ENCODE measurements at places on chromosomes 4 and X.

GRCh38 chr4:61214680-61215079 is 14.6 kb downstream of the ADGRL3 start:
- DNase-seq = no peak

GRCh38 chr4:973431-974397 is at the start of gene DGKQ:
DGKQ (minus strand) TSS chr4:973569; CDS start chr4:973482, 87 bp downstream.
- DNase-seq = peak; percentile 94

DNA sequence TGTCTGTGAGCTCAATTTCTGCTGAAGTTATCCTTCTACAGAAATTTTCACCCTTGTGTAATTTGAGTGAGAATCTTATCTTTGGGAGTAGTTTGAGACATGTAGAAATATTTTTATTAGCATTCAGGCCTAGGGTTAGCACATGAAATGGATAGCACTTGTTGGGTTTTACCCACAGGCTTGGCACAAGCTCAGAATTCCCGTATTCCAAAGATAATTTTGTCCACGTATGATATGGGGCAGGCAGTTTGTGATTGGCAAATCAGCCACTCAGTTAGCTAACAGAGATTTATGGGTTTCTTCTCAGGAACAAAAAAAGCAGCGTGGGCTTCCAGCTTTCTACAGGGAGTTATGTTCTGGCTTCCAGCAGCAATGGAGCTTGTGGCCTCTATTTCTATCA is 117.9 kb upstream of the DCAF8L1 start:
- DNase-seq = no peak

DNA sequence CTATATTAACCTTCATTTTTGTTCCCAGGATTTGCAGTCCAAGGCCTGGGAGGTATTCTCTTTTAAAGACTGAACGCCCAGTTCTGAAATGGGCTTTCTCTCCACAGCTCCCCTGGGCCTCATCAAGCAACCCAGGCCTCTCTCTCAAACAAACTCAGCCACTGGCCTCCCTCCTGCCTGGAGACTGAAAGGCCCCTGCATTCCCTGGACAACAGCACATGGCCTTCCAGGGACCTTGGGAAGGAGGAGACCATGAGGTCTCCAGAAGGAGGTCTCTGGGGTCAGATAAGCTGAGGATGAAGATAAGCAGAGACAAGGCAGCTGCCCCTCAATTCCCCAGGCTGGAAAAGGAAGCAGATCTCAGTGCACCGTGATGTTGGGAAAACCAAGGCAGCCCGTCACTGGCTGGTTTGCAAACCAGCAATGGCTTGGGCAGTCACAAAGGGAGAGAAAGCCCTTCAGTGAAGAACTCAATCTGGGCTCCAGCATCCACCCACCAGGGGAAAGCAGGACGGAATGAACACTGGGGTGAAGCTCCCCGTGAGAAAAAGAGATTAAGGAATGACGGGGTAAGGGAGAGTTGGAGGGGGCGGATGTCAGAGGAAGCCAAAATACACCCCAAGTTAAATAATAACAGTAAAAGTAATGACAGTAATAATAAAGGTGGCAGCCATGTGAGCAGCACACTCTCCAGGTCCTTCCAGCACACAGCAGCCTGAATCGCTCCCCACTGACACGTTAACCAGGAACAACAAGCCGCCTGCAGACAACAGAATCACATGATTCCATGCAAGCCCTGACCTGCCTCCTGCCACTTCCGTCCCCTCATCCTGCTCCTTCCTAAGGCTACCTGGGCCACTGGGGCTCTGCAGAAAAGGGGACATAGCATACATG is 22.3 kb downstream of the AMOT start:
- no peak for DNase-seq

- DNase-seq = no peak
These were observed 431.0 kb downstream of the SMARCA1 start for GRCh38 chrX:129092242-129092641.

- no peak for DNase-seq
These were observed 694.0 kb downstream of the KCTD8 start for GRCh38 chr4:43754566-43754965.

DNA sequence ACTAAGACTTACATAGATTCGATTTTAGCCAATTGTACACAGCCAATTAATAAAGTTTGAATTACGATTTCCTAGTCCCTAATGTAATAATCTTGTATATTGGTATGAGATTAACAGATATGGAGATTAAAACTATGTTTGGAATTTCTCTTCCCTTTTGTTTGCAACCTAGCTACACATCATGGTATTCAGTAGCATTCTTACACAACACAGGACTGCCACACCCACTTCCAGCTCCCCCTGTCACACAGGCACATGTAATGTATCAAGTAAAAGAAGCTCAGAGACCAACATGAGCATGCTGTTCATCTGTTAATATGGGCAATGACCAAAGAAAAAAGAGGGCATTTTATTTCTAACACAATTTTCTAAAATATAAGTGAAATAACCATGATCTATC is 12.8 kb downstream of the SLC6A14 start:
- DNase-seq = no peak

- DNase-seq = no peak
These were observed 141.8 kb upstream of the PCDH18 start for GRCh38 chr4:137674066-137674465.

- no peak for DNase-seq
These were observed 108.1 kb downstream of the MGST2 start for GRCh38 chr4:139773560-139774318.

DNA sequence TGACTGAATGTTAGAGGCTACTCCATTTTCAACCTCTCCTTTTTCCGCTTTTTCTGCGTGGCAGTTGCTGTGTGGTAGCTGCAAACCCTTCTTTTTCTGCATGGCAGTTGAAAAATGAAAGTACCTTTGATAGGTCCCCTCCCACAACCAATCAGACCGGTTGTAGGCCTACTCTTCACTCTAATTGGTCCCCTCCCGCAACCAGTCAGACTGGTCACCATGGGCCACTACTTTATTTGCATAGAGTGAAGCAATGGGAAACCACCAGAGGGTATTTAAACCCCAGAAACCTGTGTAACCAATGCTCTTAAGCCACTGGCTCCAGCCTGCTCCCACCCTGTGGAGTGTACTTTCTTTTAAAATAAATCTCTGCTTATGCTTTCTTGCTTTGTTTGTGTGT is 877.8 kb downstream of the FAM133A start:
- DNase-seq = no peak

DNA sequence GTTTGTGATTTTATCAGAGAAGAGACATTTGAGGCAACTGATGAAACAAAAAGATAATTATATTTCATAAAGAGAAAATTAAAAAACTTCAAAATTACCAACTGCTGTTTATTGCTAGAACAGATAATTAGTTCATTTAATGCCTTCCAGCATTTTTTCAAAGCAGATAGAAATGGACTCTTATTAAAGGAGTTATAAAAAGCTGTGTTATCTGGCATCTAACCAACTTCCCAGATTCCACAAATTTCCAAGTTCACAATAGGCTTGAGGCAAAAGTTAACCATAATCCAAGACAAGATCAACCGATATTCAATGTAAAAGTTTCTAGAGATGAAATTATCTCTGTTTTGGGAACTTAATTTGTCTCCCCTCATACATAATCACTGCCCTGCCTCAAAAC is 152.4 kb downstream of the TSPAN5 start:
- no peak for DNase-seq

DNA sequence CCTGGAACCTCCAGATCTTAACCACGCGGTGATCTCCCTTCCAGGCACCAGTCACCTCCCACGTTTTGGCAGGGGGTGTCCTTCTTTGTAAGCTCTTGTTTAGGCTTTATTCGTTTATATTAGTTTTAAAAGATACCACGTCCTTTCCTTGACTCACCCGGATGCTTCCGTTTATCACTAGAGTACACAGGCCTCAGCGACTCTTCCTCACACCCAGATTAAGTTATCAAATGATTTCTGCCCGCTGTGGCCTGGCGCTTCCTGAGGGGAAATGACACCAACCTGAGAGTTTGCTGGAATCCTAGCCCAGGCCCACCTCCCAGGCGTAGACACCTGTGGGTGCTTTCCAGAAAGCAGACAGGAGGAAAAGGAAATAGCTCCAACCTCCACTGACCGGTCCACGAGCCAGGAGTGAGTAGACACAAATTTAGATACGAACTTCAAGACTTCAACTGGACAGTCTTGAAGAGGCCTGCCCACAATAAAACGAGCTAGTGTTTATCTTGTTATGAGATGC is 756 bp upstream of the ADAMTS3 start:
- no peak for DNase-seq

DNA sequence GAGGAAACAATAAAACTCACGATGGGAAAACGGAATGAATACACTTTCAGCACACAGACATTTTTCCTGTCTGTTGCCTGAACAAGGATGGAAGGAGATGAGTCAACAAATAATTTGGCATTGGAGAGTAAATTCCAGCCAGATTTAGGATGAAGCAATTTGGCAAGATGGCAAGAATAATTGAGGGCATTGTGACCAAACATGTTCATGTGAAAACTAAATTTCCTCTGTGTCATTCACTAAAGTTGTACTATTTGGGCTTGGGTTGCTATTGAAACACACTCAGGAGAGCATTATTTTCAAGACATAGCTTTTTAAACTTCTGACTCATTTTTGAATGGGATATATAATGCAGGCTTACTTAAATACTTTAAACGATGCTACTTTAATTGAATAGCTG is 1614.4 kb downstream of the PCDH19 start:
- DNase-seq = no peak

- no peak for DNase-seq
These were observed 38.0 kb downstream of the FRAS1 start for GRCh38 chr4:78095081-78095480.

DNA sequence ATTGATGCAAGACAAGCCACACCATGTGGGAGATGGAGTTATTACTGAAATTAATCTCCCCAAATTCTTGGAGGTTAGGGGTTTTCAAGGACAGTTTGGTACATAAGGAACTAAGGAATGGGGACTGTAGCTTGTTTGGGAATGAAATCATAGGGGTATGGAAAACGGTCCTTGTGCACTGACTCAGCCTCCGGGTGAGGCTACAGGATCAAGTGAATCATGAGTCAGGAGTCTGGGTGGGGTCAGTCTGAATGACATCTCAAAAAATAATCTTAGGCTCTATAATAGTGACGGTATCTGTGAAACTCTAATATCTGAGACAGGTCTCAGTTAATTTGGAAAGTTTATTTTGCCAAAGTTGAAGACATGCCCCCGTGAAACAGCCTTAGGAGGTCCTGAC is 128.5 kb upstream of the CYSLTR1 start:
- DNase-seq = no peak

- no peak for DNase-seq
These were observed 51.2 kb downstream of the GATB start for GRCh38 chr4:151709587-151709986.

DNA sequence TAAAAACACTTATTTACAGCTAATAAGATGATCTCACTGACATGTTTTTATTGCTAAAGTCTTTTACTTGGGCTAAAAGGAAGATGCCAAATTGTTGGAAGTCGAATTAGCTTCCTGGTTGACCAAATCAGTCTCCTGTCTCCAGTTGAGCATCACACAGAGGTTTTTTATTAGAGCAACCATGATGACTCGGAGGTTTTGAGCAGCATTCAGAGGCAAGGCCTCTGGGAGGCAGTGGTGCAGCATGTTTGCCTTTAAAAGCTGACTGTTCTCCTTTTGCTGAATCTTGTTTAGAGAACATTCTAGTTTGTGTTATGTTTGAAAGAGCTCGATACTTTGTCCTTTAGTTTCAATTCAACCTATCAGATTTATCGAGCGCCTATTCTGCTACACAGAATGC is 2.1 kb downstream of the UCHL1 start:
- DNase-seq = peak; percentile 49

DNA sequence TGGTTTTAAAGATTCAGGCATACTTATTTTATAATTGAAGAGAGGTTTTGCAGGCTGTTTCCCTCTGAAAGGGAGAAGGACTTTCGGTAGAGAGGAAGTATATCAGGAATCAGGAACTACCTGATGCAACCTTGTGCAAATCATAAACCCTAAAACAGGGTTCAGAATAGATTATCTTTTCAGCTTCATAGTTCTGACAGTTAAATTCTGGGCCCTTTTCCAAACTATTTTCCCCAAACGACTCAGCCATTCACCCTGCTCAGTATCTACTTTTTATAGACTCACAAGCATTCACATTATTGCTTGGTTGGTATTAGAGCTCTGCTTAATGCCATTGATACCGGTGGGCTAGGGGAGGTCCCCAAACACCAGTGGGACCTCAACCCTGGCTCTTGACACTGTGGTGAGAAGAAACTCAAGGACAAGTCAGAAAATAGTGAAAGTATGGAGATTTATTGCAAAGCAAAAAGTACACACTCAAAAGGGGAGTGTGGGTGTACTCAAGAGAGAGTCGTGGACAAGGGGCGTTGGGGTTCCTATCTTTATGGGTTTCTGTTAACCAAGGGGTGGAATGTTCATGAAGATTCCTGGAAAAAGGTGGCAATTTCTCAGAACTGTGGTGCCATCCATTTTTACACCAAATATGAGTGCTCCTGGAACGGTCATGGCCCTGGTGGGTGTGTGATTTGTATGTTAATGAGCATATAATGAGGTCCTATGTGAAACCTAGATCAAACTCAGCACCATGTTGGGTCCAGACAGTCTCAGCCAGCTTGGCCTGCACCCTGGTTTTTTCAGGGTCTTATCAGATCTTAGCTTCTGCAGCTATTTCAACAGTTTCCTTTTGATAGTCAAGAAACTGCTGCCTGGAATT is 238.3 kb downstream of the DCLK2 start:
- no peak for DNase-seq

- peak; percentile 67 for DNase-seq
These were observed 158.2 kb upstream of the MAP3K15 start for GRCh38 chrX:19673375-19674040.

DNA sequence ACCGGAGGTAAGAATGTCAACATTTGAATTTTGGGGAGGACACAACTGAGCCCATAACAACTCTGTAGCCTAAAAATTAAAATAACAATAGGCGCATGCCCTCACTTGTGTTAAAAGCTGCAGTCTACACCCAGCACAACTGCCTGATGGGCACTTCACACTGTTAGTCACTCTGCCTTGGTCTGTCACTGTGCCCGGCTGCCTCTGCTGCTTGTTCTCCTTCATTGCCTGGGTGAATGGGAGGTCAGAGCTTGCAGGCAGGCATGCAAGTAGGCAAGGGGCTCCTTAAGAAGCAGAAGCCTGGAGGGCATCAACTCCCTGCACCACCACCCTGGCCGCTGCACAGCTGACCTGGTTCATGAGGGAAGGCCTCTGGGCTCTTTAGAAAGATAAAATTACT is 374.8 kb downstream of the MID1IP1 start:
- no peak for DNase-seq

GRCh38 chr4:52825460-52826090 is 36.5 kb upstream of the RASL11B start:
- no peak for DNase-seq

- DNase-seq = no peak
These were observed 50.7 kb downstream of the SNX12 start for GRCh38 chrX:71017396-71017939.

GRCh38 chr4:10762561-10762960 is 78.0 kb upstream of the CLNK start:
- DNase-seq = no peak

GRCh38 chr4:37567836-37568235 is 118.3 kb downstream of the RELL1 start:
- DNase-seq = no peak

GRCh38 chr4:80036306-80036705 is 36.7 kb downstream of the ANTXR2 start:
- no peak for DNase-seq

GRCh38 chr4:123121241-123121907 is 199.0 kb upstream of the NUDT6 start:
- DNase-seq = no peak

Data from right hindlimb (tissue), 1 donor.